ENCODE measurements at places on chromosomes 5 and 9.

DNA sequence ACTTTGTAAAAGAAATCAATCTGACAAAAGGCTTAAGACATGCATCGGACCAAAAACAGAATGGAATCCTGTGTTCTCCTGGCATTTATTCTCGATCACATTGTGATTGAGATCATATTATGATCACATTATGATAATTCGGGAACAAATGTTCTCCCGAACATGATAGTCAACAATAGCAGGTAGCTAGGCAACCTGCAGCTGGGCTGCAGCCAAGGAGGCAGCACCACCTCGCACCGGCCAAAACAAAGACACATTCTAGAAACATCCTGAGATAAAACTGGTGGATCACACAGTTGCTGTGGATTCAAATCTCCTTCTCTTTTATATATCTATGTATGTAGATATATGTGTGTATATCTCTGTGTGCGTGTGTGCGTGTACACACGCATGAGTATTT is 480.6 kb upstream of the CYLC2 start:
- no peak for DNase-seq

- DNase-seq = no peak
Measured at GRCh38 chr5:153066281-153066680, 424.2 kb upstream of the GRIA1 start.

GRCh38 chr5:149804478-149805450 is 74.7 kb downstream of the PPARGC1B start:
- DNase-seq = no peak

DNA sequence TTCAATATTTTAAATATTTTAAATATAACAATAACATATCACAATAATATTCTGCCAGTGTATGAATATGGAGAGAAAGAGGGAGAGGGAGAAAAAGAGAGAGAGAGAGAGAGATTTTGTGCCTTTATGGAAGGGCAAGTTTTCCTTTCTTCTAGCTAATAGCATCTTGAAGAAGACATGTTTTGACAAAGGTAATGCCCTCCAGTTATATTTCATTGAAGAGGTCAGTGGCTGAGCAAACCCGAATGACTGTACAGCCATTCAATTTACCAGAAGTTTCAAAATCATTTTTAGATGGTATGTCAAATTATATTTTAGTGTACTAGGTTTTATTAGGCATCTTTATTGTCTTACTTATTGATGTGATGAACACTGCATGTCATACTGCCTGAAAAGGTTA is 139.3 kb downstream of the EMB start:
- DNase-seq = no peak

GRCh38 chr9:71183251-71183650 is 61.8 kb upstream of the TRPM3 start:
- DNase-seq = no peak

DNA sequence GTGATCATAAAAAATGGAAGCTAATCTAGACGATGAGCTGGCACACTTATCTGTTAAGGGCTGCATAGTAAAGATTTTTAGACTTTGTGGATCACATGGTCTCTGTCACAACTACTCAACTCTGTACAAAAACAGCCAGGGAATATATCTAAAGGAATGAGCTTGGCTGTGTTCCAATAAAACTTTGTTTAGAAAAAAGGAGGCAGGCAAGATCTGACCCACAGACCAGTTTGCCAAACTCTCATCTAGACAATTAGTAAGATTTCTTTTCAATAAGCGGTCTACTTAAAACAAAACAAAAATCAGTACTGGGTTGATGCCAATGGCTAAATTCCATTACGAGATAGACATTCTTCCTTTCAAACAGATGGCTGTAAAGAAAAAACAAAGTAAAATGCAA is 53.0 kb upstream of the RETREG1 start:
- no peak for DNase-seq

DNA sequence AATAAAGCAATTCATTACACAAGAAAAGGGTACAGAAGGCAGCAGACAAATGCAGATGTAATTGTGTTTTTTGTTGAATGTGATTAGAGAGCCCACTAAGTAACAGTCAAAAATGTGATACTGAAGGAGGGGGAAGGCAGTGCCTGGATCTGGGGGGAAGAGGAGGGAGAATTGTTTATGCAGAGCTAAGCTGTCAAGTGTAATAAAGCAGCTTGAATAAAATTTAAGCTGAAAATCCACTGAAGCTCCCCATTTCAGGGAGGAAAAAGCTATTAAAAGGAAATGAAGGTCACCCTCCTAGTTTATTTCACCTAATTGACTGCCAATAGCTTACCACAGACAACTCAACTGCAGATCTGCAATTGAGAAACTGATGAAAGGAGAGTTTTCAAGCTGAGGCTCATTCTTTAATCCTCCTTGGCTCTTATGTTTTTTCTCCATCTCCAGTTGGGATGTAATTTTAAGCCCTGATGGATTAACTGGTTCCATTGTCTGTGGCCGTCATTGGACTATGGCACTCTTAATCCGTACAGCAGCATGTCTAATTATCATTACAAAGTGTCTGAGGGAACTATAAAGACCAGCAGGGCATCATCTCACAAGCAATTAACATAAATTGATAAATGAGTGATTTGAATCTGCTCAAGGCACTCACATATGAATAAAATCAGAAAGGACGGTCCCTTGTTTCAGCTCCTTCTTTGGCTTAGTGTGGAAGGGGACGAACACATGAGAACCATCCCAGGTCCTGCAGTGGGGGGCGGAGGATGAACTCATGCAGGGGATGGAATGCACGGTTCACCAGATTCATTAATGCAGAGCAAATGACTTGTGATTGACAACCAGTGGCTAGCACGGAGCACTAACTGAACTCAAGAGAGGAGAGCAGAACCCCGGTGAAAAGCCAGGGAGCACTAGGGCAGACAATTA is 38.5 kb downstream of the TLE1 start:
- no peak for DNase-seq

GRCh38 chr9:129934780-129935179 is 99.5 kb downstream of the USP20 start:
- DNase-seq = no peak

DNA sequence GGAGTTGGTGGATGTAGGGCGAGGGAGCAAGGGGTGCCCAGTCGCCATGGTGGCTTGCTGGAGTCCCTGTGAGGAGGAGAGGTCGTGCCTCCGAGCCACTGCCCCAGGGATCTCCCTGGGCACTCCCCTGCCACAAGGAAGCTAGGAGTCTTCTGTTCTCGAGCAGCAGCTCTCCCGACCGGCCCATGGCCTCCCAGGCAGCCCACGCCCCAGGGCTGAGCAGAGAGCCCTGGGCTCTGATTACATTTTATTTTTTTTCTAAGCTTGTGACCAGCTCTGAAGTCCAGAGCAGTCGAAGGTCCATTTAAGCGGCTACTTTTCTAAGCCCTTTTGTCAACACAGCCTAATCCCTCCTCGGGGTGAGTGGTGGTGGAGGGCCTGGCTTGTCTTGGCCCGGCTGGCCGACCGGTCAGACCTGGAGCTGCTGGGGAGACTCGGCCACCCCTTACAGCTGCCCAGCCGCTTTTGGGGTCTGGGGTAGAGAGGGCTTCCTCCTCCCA is 2.1 kb downstream of the RXRA start:
- no peak for DNase-seq

GRCh38 chr5:170917113-170917512 is 55.3 kb downstream of the RANBP17 start:
- no peak for DNase-seq

GRCh38 chr9:69494763-69495162 is 169.7 kb downstream of the ENTREP1 start:
- DNase-seq = no peak

DNA sequence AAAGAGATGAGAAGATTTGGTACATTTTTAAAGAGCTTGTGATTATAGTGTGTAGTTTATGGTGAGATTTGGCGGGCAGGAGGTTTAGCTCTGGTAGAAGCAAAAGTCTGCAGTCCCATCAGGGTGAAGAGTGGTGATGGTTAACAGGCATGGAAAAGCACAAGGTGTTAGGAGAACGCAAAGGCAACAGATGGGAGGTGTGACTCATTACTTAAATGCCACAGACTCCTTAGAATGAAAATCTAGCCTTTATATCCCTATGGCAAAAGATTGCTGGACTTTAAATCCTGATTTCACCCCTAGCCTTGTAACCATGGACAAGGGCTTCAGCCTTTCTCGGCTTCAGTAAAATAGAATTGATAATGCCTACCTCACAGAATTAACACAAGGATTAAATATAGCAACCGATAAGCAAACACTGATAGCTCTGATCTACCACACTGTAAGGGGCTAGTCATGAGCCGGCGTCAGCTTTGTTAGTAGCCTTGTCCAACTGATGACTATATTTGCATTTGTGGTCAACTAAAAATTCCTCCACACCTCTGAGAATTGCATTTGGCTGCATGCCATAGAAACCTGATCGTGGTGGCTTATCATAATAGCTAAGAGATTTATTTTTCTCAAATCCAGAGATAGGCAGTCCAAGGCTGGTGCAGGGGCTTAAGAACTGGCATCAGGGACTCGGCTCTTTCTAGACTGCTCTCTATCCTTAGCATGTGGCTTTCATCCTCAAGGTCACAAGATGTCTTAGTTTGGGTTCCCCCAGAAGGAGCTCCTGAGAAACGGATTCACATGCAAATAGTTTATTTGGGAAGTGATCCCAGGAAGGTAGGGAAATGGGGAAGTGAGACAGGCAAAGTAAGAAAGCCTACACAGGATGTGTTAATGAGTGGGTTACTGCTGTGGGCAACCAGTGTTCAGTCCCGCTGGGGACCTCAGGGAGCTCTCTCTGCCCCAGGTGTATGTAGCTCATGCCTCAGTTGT is 19.6 kb downstream of the MFAP3 start:
- DNase-seq = no peak

DNA sequence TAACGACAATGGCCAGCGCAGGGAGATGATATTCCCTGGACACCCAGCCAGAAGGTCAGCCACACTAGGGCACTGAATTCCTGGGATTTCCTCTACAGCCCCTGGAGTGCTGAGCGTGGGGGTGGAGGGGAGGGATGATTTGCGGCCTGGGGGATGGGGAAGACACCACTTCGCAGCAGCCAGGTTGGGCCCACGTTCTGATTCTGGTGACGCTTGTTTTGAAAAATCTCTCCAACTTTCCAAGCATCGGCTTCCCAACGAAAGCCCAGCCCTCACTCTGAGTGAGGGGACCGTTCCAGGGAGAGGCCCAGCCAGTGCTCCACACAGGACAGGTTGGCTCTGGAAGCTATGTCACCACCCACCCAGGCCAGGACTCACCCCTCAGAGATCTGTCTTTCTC is 5.4 kb downstream of the GFPT2 start:
- DNase-seq = no peak

DNA sequence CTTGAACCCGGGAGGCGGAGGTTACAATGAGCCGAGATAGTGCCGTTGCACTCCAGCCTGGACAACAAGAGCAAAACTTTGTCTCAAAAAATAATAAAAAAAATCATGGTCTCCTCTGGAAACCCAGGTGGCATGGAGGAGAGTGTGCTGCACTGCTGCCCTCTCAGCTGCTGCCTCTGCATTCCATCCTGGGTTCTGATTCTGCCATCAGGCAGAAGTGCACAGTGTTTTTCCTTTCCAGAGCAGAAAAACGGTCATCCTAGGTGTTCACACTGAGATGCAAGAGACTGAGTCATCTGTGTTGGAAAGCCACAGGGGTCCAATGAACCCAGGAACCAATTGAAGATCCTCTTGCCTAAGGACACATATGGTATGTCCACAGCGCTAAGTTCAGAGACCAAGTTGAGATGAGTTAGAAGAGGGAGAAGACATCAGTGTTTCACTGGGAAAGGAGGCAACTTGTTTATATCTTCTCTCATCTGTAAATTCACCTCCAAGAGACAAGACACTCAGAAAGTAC is 88.8 kb upstream of the DMRT1 start:
- DNase-seq = no peak

GRCh38 chr5:175894271-175894670 is 22.9 kb downstream of the CPLX2 start:
- no peak for DNase-seq

- DNase-seq = no peak
Measured at GRCh38 chr9:95506428-95506677, 10.4 kb downstream of the PTCH1 start.

GRCh38 chr9:109802491-109802890 is 22.5 kb downstream of the PALM2AKAP2 start:
- no peak for DNase-seq

- DNase-seq = no peak
Measured at GRCh38 chr9:36146651-36147050, 10.1 kb downstream of the GLIPR2 start.

DNA sequence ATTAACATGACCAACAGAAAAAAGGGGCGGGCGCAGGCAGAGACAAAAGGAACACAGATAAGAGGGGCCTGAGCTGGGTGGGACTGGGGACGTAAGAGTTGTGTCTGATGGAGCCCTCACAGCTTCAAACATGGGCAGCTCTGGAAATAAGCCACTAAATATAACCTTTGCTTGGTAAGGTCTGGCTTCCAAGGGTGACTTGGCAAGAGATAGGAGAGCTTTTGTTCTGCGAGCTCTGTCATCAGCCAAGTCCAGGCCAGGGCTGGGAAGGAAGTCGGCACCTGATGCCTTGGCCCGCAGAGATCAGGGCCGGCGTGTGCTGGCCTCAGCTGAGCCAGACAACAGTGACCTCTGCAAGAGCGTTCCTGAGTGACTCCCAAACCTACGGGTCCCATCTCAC is 11.8 kb downstream of the TRUB2 start:
- no peak for DNase-seq
